ENCODE measurements at places on chromosomes 16 and 17.

DNA sequence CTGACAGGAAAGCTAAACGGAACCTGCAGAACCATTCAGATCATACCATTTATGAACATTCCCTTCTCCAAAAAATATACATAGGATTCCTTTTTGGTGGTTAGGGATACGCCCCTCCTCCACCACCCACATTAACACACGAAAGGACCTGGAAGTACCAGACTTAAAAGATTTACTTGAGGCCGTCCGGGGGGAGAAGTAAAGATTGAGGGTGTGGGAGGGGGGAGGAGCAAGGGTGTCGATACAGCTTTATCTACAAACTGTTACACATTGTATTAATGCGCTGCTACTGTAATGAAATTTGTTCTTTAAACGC is 537 bp downstream of the PALB2 start:
- peaks cover 31% of the 10 kb centered on the region for H3K36me3 ChIP-seq
- H3K27me3 ChIP-seq, result no peaks in the 10 kb centered on the region
- DNase-seq, result no peak
- peaks cover 36% of the 10 kb centered on the region for H3K4me1 ChIP-seq
- peak overlapping the region; percentile 97 for H3K27ac ChIP-seq

- no peaks in the 10 kb centered on the region for H3K4me1 ChIP-seq
- H3K27ac ChIP-seq, result no peak overlapping the region
- no peaks in the 10 kb centered on the region for H3K36me3 ChIP-seq
- no peak for DNase-seq
Observed at GRCh38 chr17:50265690-50266315, 8.5 kb upstream of the TMEM92 start.

DNA sequence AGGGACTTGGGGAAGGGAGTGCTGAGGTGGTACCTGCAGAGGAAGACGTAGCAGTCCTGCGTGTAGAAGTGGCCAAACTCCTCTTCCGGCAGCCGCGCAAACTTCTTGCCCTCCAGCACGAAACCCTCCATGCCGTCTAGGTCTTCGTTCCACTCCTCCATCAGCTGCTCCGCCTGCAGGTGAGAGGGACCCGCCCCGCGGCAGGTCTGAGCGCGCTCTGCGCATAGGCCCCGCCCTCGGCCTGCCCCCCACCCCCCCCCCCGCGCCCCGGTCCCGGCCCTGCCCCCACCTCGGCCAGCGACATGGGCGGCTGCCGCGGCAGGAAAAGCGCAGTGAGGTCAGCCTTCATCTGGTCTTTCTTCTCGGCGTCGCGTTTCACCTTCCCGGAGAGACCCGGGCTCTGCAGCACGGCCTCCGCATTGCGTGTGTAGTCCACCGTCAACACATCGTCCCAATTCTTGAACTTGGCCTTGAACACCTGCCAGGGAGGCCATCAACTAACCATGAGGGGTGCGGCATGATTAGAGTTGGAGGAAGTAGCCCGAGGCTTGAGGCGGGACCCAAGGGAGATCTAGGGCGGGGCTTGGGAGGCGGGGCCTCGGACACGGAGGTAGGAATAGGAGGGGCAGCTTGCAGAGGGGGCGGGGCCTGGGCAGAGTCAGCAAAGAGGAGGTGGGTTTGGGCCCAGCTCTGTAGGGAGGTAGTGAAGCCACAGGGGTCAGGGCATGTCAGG is 11.5 kb downstream of the FLII start:
- H3K4me3 ChIP-seq, result no peak overlapping the region
- H3K27ac ChIP-seq, result no peak overlapping the region
- H3K27me3 ChIP-seq, result no peaks in the 10 kb centered on the region

DNA sequence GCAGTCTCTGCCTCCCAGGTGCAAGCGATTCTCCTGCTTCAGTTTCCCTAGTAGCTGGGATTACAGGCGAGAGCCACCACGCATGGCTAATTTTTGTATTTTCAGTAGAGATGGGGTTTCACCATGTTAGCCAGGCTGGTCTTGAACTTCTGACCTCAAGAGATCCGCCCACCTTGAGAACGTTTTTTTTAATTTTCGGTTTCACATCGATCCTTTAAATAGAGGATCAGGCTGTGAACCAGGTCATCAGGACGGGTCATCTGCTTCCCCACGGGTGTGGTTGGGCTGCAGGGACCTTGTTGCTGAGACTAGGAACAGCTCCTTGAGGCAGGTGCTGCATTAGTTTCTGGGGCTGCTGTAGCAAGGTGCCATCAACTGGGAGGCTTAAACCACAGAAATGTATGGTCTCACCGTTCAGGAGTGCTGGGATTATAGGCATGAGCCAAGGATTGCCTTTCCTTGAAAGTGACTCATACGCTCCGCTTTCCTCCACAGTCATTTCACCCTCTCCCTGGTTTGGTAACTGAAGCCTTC is 7.9 kb upstream of the NAGPA start:
- H3K4me3 ChIP-seq, result no peak overlapping the region
- H3K36me3 ChIP-seq, result no peaks in the 10 kb centered on the region
- no peak for DNase-seq
- no peak overlapping the region for H3K27ac ChIP-seq

DNA sequence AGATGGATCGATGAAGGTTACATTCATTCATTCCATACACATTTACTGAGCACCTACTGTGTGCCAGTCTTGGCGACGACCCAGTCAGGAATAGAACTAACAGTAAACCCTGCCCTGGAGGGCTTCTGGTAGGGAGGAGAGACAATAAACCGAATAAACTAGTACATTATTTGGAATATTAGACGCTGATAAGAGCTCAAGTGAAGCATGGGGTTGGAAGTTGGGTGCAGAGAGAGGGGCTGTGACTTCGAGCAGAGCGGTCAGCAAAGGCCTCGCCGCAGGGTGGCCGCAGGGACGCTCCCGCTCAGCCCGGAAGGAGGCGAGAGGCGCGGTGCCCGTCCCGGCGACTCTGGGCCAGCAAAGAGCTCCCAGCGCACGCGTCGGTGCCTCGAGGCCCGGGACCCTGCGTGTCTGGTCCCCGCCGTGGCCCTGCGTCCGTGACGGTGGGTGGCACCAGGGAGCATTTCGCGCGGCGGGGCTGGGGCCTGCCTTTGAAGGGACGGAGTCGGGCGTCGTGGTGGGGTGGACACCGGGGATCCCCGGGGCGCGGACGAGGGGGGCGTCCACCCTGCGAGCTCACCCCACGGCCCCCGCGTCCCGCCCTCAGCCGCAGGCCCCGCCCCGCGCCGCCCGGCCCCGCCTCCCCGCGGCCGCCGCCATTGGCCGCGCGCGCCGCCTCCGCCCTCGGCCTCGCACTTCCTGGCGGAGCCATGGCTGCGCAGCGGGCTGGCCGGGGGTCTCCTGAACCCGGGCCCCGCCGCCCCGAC is at the start of gene KLHL36:
Gene KLHL36 (plus strand): TSS at position 684 of the 767 bp plus-strand sequence. CDS start 2,357 bp downstream, outside the sequence.
- peaks cover 35% of the 10 kb centered on the region for H3K4me1 ChIP-seq
- peak; percentile 71 for DNase-seq
- H3K27me3 ChIP-seq, result peaks cover 26% of the 10 kb centered on the region
- H3K27ac ChIP-seq, result peak within 1 kb of the TSS; percentile 65
- peaks cover 25% of the 10 kb centered on the region for H3K36me3 ChIP-seq

GRCh38 chr17:77802811-77803220 is 155.7 kb upstream of the TNRC6C start:
- DNase-seq, result no peak
- peaks cover 15% of the 10 kb centered on the region for H3K27me3 ChIP-seq
- H3K4me1 ChIP-seq, result no peaks in the 10 kb centered on the region
- no peaks in the 10 kb centered on the region for H3K36me3 ChIP-seq
- H3K27ac ChIP-seq, result no peak overlapping the region

- no peaks in the 10 kb centered on the region for H3K27me3 ChIP-seq
- H3K36me3 ChIP-seq, result peaks cover 2% of the 10 kb centered on the region
- no peak overlapping the region for H3K27ac ChIP-seq
- no peaks in the 10 kb centered on the region for H3K4me1 ChIP-seq
- H3K4me3 ChIP-seq, result no peak overlapping the region
Observed at GRCh38 chr16:51707666-51708065, 556.6 kb upstream of the SALL1 start.

DNA sequence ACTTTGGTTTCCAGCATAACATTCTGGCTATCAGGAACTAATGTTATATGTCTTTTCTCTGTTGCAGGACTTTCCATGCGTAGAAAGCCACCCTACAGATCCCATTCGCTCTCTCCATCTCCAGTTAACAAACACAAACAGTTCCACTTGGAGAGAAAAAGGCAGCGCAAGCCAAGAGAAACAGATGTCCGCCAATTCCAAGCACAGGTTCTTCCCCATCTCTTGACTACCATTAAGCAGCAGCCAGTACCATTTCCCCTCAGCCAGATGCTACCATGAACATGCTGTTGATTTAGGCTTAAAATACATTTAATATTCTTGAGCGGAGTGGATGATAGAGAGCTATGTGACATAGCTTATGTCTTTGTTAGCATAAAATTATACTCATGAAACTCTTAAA is 22.4 kb downstream of the CEP95 start:
- peaks cover 61% of the 10 kb centered on the region for H3K36me3 ChIP-seq
- H3K27ac ChIP-seq, result no peak overlapping the region
- H3K27me3 ChIP-seq, result no peaks in the 10 kb centered on the region
- DNase-seq, result no peak
- no peak overlapping the region for H3K4me3 ChIP-seq

DNA sequence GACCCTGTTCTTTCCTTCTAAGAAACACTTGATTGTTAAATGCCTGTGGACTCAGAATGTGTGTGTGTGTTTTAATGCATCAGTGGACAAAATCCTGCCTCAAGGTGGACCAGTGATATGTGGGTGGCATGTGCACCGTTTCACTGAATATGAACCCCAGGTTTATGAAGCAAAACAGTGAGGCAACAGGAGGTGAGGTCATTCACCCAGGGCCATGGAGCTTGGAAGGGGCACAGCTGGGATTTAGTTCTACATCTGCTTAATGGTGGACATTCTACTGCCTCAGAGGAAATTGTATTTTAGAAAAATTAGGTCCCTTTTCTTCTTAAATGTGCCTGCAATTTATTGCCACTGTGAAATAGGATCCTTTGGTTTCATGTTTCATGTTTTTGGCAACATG is 549.5 kb upstream of the EEF2KMT start:
- DNase-seq, result no peak
- no peak overlapping the region for H3K27ac ChIP-seq
- H3K4me3 ChIP-seq, result no peak overlapping the region
- H3K27me3 ChIP-seq, result no peaks in the 10 kb centered on the region
- H3K36me3 ChIP-seq, result no peaks in the 10 kb centered on the region

- no peak for DNase-seq
- H3K27ac ChIP-seq, result no peak overlapping the region
- H3K36me3 ChIP-seq, result peaks cover 31% of the 10 kb centered on the region
- H3K4me1 ChIP-seq, result peaks cover 71% of the 10 kb centered on the region
Observed at GRCh38 chr16:89378947-89379771, 111.2 kb downstream of the ANKRD11 start.

GRCh38 chr16:23025692-23026307 is 123.5 kb downstream of the USP31 start:
- no peak overlapping the region for H3K4me3 ChIP-seq
- no peaks in the 10 kb centered on the region for H3K36me3 ChIP-seq
- H3K27ac ChIP-seq, result no peak overlapping the region
- no peaks in the 10 kb centered on the region for H3K4me1 ChIP-seq
- H3K27me3 ChIP-seq, result peaks cover 2% of the 10 kb centered on the region

- H3K27ac ChIP-seq, result peak overlapping the region; percentile 64
- no peaks in the 10 kb centered on the region for H3K36me3 ChIP-seq
- DNase-seq, result no peak
- H3K4me3 ChIP-seq, result peak overlapping the region; percentile 52
- no peaks in the 10 kb centered on the region for H3K27me3 ChIP-seq
Observed at GRCh38 chr17:81223762-81224130, 981 bp upstream of the CEP131 start.

DNA sequence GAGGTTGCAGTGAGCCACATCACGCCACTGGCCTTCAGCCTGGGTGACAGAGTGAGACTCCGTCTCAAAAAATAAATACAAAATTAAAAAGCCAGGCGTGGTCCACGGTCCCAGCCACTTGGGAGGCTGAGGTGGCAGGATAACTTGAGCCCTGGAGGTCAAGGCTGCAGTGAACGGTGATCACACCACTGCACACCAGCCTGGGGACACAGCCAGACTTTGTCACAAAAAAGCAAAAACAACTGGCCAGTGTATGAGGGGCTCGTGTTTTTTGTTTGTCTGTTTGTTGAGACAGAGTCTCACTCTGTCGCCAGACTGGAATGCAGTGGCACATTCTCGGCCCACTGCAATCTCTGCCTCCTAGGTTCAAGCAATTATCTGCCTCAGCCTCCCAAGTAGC is 1.2 kb upstream of the UBB start:
- no peak for DNase-seq
- H3K4me3 ChIP-seq, result no peak overlapping the region
- no peaks in the 10 kb centered on the region for H3K27me3 ChIP-seq
- no peak overlapping the region for H3K27ac ChIP-seq

- no peak overlapping the region for H3K4me3 ChIP-seq
- DNase-seq, result no peak
- peaks cover 10% of the 10 kb centered on the region for H3K27me3 ChIP-seq
- no peak overlapping the region for H3K27ac ChIP-seq
Observed at GRCh38 chr16:15510992-15511391, 76.6 kb downstream of the BMERB1 start.

GRCh38 chr16:49727611-49728010 is 128.3 kb downstream of the ZNF423 start:
- no peak overlapping the region for H3K27ac ChIP-seq
- no peaks in the 10 kb centered on the region for H3K4me1 ChIP-seq
- no peak overlapping the region for H3K4me3 ChIP-seq
- no peaks in the 10 kb centered on the region for H3K36me3 ChIP-seq
- no peak for DNase-seq

GRCh38 chr16:46658925-46659324 is 30.1 kb downstream of the VPS35 start:
- H3K27ac ChIP-seq, result peak overlapping the region; percentile 77
- H3K4me1 ChIP-seq, result peaks cover 17% of the 10 kb centered on the region
- H3K36me3 ChIP-seq, result peaks cover 42% of the 10 kb centered on the region
- peak; percentile 61 for DNase-seq
- no peaks in the 10 kb centered on the region for H3K27me3 ChIP-seq

- peaks cover 15% of the 10 kb centered on the region for H3K4me1 ChIP-seq
- DNase-seq, result no peak
- peaks cover 4% of the 10 kb centered on the region for H3K36me3 ChIP-seq
Observed at GRCh38 chr17:59219370-59219769, 941 bp upstream of the GDPD1 start.

GRCh38 chr17:21201298-21201595 is 12.7 kb downstream of the TMEM11 start:
- H3K4me1 ChIP-seq, result peaks cover 7% of the 10 kb centered on the region
- H3K27me3 ChIP-seq, result no peaks in the 10 kb centered on the region
- peaks cover 20% of the 10 kb centered on the region for H3K36me3 ChIP-seq
- H3K4me3 ChIP-seq, result no peak overlapping the region
- no peak overlapping the region for H3K27ac ChIP-seq

DNA sequence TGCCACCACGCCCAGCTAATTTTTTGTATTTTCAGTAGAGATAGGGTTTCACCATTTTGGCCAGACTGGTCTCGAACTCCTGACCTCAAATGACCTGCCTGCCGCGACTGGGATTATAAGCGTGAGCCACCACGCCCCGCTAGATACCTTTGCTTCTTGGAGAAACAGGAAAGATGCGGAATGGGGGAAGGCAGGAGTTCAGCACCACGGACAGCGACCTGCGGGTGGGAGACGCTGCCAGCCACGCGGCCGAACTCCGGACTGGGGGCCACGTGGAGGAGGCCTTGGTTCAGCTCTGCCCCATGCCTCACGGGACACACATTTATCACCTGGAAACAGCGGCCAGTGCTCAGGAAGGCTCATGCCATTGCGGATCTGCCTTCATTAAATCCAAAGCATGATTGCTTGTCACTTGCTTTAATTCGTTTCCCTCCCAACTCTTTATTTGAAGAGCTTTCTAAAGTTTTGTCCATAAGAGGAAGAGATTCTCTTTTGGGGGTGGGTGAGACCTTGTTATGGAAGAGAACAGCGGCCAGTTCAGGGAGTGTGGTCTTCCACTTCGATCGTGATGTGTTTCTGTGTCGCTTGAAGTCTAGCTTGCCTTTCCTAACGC is 219.9 kb downstream of the ENGASE start:
- peak; percentile 63 for DNase-seq
- no peaks in the 10 kb centered on the region for H3K36me3 ChIP-seq
- no peak overlapping the region for H3K4me3 ChIP-seq
- no peaks in the 10 kb centered on the region for H3K4me1 ChIP-seq

Measured in activated CD8-positive, alpha-beta memory T cell treated with anti-CD3 and anti-CD28 coated beads, Interleukin-2, amount 10 ng/mL, durations not matched to agents 7 days and 5 days (primary cell).